ENCODE measurements at places on chromosomes 2 and 18.

GRCh38 chr18:33146014-33146413 lies 294.5 kb downstream of the CCDC178 start:
- no peak for DNase-seq

DNA sequence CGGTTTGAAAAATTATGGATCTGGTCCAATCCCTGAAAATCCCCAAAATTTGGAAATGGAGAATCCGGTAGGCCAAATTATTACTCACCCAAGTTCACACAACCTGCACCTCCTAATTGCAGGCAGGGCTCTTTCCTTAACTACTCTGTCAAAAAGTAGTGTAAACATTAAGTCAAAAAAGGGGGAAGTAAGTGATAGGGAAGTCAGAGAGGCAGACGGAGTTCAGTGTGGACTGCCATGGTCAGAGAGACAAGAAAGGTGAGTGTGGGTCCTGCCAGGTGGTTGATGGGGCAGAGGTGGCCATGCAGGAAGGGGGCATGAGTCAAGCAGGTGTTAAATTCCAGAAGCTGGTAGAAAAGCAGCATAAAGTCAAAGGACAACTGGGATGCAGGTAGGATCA lies 104.7 kb upstream of the STPG4 start:
- no peak for DNase-seq

DNA sequence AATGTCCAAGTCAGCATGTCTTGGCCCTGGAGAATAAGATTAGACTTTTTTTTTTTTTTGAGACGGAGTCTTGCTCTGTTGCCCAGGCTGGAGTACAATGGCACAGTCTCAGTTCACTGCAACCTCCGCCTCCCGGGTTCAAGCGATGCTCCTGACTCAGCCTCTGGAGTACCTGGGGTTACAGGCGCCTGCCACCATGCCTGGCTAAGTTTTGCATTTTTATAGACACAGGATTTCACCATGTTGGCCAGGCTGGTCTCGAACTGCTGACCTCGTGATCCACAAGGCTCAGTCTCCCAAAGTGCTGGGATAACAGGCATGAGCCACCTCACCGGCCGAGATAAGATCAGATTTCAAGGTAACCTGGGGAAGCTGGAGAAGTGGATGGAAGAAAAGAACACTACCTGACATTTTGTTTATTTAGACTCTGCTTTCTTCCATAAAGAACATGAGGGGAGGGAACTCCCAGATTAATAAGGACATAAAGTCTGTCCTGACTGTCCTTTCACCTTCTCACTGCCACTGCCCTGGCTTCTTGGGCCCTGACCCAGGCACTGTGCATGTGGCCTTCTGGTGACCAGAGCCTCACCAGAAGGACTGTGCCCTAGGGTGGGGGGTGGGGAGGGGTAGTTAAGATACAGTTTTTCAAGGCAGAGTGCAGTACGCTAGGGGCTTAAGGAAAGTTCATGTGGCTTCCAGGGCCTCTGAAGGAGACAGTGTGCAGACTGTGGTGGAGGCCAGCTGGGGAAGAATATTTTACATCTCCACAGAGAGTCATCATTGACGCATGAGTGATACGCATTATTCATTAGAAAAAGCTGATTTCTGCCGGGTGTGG lies 4.8 kb upstream of the IMPA2 start:
- no peak for DNase-seq

GRCh38 chr18:59546188-59546587 lies 151.0 kb downstream of the CCBE1 start:
- DNase-seq, result no peak

GRCh38 chr18:845152-845819 lies 33.2 kb upstream of the YES1 start:
- no peak for DNase-seq

DNA sequence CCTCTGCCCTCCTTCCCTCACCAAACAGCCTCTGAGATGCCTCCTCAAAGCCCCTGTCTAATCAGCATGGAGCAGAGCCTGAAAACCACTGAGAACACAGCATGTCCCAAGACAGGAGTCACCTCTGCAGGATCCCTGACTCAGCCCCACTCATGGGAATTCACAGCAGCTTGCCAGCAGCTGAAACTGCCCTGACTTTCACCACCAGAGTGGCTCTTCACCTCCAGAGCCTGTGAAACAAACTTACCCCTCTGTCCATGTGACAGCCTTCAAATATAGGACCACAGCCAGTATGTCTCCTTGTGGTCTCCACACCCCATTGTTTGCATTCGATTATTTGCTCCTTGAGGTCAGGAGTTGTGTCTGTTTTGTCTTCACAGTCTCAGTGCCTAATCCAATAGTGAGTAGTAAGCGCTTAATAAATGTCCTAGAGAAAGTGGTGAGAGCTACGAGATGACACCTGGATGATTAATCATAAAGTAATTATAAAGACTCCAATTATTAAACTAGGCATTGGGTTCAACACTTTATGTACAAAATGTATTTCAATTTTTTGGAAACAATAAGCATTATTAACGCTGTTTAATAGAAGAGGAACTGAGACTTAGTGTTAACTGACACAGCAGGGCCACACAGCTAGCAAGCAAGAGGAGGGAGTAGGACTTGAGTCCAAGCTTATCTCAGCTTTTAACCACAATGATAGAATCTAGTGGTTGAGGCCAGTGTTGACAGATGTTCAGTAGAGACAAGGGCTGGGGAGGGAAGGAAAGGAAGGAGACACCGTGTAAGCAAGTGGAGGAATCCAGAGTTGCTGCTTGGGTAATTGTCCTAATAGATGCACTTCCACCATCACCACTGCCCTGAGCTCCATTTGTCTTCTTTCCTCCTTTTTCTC lies 358.7 kb upstream of the TNP1 start:
- DNase-seq, result no peak

GRCh38 chr2:36356990-36357846 lies 1.6 kb downstream of the CRIM1 start:
- DNase-seq, result peak; percentile 64

- no peak for DNase-seq
These were observed 208.9 kb downstream of the ASB1 start for GRCh38 chr2:238635647-238636051.

GRCh38 chr2:24721470-24721869 lies 71.7 kb downstream of the PTRHD1 start:
- peak; percentile 11 for DNase-seq

GRCh38 chr18:44840058-44840790 lies 159.5 kb downstream of the SETBP1 start:
- no peak for DNase-seq

GRCh38 chr2:228916416-228917090 lies 354.5 kb downstream of the PID1 start:
- DNase-seq, result no peak

DNA sequence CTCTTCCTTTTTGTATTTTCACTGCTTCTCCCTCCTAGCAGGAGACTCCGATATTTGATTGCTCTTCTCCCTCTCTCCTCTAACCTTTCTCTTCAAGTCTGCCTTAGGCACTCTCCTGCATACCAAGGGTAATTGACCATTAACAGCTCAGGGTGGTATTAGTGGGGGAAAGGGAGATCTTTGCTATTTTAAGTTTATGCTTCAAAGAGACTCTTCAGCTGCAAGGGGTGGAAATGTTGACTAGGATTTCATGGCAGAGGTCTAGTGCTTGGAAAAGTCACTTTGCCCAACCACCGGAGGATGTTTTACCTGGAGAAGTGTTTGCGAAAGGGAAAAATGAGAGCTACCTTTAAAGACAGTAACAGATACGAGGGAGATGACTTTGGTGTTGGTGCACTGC lies 453.7 kb downstream of the SLC4A3 start:
- DNase-seq, result no peak

GRCh38 chr2:103506812-103507211 lies 745.0 kb downstream of the TMEM182 start:
- no peak for DNase-seq

- DNase-seq, result no peak
These were observed 155.4 kb upstream of the ACAA2 start for GRCh38 chr18:49968644-49969309.

DNA sequence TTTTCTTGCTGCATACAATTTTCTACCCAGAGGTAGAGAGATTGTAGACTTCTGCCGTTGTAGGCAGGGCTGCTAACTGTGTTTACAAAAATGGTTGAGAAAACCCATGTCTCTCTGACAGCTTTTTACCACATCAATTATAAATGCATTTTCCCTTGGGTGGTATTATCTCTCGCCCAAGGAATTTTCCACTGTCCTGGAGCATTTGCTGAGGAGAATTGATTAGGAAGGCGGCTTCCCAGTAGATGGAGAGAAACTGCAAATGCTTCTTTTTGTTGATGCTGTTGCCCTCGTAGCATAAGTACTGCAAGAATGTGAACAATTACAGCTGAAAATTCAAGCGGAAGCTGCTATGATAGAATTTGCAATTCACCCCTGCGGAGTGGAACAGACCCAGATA lies 1007.7 kb upstream of the KLHL29 start:
- DNase-seq, result no peak

GRCh38 chr2:202760848-202761247 lies 110.7 kb downstream of the ICA1L start:
- DNase-seq, result no peak

GRCh38 chr2:205370726-205371125 lies 311.6 kb upstream of the NRP2 start:
- DNase-seq, result no peak

- DNase-seq, result no peak
These were observed 191.2 kb upstream of the NABP1 start for GRCh38 chr2:191486584-191487320.

Measured in stimulated activated naive CD8-positive, alpha-beta T cell treated with anti-CD3 and anti-CD28 coated beads, Interleukin-15, Interleukin-2, amounts not matched to agents 100 U/mL and 50 U/mL, for 24 hours (primary cell).